ENCODE measurements at places on chromosomes 3 and 15.

DNA sequence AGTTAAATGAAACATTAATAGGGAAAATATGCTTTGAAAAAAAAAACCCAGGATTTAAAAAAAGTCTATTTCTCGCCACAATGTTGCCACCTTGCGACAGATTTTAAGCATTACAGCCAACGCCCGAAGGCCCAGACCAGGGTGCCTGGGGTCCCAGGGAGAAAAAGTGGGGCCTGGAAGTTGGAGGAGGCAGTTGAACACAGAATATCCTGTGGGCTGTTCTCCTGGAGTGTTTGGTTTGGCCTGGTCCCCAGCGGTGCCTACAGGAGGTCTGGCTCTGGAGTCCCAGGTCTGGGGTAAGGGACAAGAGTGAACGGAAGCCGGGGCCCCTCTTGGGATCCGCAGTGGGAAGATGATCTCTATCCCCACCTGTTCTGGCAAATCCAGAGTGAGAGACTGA lies 3.4 kb downstream of the RNU6-1 start:
- DNase-seq: no peak

- no peak for DNase-seq
Observed at GRCh38 chr3:152760591-152760990, 74.3 kb upstream of the P2RY1 start.

- no peak for DNase-seq
Observed at GRCh38 chr3:143037867-143038266, 36.5 kb downstream of the U2SURP start.

DNA sequence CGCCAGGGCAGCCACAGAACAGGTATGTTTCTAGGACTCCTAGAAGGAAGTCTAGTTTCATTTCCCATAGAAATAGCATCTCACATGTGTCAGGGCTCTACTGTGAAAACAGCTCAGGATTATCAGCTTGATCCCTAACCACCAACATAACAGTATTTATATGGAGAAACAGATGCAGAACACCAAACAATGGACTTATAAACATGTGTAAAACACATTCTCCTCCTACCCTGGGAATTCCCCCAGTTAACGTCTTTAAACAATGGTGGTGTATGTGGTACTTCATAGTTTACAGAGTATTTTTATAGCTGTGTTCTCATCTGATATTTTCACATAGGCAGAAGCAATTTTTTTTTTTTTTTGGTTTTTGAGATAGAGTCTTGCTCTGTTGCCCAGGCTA lies 9.7 kb downstream of the TNFSF10 start:
- no peak for DNase-seq

DNA sequence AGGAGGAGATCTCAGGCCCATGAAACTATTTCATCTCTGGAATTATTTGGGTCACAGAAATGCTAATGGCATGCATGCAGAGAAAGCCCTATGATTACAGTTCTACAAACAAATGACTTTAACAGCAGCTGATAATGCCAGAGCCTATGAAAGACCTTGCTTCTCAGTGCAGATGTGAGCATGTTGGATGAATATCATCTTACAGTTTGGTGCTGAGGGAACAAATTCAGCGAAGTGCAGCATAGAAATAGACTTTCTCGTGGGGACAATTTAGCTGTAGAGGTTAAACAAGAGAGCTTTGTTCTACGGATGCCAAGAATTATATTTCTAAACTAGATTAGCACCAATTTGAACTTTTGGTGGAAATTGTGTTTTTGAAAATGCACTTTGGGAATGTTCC lies 27.7 kb downstream of the PTX3 start:
- DNase-seq: no peak

DNA sequence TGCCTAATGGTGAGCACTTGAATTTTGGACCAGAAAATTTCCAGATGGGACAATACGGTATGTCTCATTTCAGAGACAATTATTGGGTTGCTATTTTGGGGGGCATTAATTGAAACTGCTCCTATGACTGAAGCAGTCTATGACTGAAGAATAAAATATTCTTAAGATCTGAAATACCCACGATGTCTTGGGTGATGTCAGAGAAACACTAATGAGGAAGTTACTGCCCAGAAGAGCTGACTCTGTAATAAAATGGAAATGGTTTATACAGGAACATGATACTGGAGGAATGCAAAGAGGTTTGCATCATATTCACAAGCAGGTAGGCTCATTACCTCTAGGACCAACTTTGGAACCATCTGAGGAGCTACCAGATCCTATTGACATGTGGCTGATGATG lies 68.7 kb downstream of the IL12A start:
- no peak for DNase-seq

DNA sequence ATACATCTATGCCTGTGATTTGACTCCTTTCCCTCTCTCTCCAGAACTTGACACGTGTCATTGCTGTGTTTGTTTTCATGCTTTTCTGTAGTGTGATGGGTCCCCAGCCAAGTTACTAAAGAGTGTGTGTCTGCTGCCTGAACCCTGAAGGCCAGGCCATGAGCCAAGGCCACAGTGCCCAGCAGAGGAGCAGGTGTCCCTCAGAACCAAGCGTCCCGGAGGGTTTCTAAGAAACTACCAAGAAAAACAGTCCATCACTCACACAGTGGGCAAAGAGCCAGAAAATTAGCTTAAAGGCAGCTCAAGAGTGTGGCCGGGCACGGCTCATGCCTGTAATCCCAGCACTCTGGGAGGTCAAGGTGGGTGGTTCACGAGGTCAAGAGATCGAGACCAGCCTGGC lies 35.2 kb downstream of the FBXO45 start:
- DNase-seq: no peak

GRCh38 chr15:35141743-35142471 lies 56.8 kb upstream of the NANOGP8 start:
- DNase-seq: no peak

- no peak for DNase-seq
Observed at GRCh38 chr15:83310521-83311456, 26.3 kb upstream of the BNC1 start.

- peak; percentile 26 for DNase-seq
Observed at GRCh38 chr3:61181874-61182273, 69.4 kb downstream of the FHIT start.

DNA sequence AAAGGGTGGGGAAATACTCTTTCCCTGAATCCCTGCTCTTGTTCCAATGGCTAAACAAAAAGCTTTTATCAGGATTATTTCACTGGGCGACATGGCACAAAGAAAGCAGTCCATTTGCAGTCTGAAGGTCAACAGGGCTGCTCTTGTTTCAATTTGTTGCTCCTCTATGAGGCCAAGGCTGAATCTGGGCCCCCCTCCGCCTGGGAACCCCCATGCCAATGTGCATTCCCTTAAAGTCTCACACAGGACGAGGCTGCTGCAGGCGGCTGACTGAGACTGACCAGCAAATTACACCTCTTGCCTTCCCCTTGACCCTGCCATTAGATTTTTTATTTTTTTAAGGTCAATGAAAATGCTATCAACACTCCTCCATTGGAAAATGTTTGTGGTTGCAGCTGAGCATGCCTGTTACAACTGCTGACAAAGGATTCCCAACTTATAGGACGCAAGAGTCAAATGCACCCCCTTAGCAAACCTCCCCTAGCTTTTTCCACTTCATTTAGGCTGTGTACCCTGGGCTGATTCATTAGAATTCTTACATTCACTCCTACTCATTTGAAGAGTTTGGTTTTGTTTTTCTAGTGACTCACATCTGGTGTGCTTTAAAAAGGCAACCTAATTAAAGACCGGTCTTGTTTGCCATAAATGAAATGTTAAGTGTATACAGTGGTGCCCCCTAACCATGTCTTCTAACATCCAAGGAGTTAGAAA lies 60.8 kb upstream of the ARHGEF3 start:
- DNase-seq: no peak

- DNase-seq: no peak
Observed at GRCh38 chr3:60263191-60263590, 988.1 kb downstream of the FHIT start.

DNA sequence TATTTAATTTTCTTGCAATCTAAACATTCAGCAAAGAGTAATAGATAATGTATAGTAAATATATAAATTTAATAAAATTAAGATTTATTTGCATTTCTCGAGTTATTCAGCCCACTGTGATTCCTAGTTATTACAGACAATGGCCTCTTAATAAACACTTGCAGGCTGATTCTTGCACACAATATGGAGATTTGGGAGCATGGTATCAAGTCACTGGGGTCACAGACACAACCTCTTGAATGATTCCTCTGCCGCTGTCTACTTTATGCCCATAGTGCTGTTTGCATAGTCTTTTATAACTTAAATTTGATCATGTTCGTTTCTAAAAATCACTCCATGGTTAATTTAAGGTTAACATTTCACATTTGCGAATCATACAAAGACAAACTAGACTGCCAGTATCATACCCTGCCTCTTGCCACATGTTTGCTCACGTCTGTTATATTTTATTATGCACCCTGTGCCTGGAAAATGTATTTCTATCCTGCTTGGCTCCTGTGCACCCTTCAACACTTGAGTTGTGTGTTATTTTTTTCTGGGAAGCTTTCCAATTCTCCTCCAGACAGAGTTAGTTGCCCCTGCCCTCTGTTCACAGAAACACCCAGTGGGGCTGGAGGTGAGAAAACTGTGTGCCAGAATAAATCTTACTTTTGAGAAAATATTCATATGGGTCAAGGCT lies 206.3 kb upstream of the ROBO1 start:
- peak; percentile 29 for DNase-seq

DNA sequence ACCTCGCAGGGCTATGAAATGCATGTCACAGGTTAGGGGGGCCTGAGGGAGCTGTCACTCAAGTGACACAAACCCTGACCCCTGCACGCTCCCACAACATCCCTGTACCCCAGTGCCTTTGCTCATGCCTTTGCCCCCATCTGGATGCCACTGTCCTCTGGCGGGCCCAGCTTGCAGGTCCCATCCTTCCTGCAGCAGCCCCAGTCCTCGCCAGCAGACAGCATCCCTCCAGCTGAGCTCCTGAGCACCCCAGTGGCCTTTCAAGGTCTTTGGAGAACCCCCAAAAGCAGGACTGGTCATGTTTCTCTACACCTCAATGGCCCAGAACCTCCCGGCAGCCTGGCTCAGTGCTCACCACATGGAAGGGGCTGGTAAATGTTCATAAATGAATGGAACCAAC lies 170.4 kb downstream of the ADAMTS17 start:
- no peak for DNase-seq

DNA sequence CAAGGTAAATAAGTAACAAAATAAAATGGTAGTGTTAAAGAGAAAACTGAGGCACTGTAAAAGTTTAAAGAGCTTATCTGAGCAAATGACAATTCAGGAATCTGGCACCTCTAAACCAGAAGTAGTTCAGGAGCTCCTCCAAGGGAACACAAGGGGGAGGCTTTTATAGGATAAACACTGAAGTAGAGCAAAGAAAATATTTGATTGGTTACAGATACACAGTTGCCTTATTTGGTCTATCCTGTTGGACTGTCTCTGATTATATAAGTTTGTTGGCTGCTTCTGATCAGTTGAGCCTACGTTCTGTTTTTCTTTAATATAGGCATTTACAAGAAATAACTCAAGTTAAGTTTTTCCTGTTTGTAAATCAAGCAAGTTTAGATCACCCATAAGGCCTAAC lies 146.9 kb downstream of the ERC2 start:
- no peak for DNase-seq

DNA sequence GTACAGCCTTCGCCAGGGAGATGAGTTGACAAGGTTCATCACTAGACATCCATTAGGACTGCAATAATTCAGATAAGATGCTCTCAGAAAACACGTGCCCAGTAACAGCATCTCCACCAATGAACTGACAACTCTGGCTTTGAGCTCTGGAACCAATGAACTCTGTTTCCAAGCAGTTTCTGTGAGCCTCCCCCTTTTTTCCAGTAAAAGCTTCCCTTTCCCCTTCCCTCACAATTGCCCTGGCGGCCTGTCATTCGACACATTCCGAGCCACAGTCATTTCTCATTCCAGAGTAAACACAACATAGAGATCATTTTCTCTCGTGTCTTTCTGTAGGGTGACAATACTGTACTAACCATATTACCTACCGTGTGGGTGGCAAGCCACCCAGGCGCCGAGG lies 3.6 kb downstream of the PLA2G4D start:
- no peak for DNase-seq

- DNase-seq: no peak
Observed at GRCh38 chr15:40052604-40053003, 13.6 kb upstream of the SRP14 start.

DNA sequence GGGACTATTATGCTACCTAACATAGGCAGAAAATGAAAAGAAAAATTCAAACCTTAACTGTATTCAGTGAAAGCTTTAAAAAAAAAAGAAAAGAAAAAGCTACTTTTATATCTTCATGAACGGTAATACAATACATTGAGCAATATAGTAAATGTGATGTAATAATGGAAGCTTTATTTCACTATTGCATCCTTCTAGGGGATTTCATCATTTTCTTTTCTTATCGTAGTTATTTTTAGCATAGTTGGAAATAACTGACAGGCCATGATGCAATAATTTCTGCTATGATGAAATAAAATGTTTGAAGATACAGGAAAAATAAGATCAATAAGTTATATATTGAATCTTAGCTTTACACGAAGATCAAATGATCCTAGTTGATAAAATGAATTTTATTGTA lies 40.3 kb upstream of the ZCWPW2 start:
- DNase-seq: no peak

DNA sequence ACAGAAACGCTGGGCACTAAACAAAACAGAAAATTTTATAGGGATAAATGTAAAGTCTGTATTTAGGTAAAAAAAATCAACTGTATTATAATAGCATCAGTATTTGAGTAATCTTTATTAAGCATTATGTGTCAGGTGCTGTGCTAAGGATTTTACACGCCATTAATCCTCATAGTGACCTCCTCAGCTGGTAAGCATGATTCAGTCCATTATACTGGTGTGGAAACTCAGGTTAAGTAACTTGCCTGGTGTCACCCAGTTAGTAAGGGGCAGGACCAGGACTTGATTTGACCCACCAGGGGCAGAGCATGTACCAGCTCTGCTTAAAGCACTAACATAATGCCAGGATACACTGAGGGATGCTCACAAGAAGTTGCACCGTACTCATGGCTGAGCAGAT lies 4.8 kb downstream of the MYO5C start:
- DNase-seq: no peak

DNA sequence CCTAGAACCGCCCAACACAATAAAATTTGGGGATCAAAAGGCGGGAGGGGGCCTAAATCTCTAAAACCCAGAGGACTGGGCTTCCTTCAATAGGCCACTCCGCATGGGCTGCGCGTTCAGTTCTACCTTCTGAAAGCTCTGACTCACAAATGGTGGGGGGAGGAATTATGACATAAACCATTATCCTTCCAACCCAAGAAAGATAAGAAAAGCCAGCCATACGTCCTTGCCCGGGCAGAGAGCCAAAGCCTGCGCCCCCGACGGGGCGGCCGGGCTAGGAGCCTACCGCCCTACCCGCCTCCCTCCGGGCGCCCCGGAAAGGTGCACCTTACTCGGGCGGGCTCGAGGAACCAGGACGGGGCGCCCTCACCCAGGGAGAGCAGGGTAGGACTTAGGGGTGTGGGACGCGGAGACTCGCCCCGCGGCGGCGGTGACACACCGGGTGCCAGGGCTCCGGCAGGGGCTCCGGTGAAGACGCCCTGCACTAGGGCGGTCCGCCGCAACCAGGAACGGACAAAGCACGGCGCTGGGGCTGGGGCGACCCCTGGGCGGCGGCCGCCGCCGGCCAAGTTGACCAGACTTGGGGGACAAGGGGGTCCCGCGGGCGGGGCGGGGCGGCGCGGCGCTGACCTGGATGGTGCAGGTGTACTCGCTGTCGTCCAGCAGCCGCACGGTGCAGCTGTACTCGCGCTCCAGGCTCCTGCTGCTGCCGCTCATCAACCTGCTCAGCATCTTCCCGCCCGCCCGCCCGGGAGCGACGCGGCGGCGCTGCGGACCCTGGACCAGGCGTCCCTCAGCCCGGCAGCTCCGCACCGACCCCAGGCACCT lies 534 bp downstream of the FRMD5 start:
- DNase-seq: no peak

GRCh38 chr3:151145713-151146070 lies 57.3 kb downstream of the GPR171 start:
- DNase-seq: no peak

Data from brain pericyte (primary cell).